Kidney tubule cell (primary cell): ENCODE measurements at places on chromosomes 5 and 9.

DNA sequence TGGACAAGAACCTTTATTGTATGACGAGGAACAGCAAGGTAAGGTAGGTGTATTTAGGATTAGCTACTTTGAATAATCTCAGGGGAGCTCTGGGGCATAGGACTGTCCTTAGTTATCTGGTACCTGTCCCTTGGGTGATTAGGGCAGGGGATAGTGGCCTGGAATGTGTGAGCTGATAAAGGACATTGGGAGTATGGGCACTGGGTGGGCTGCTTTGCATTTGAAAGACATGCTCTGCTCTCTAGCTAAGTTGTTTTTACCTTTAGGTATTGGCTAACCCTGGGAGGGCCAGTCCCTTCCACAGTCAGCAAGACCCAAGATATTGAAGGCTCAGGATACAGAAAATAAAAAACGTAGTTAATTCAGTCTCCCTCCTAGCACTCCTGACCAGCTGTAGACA is 282.8 kb upstream of the C9orf72 start:
- no peak for DNase-seq

DNA sequence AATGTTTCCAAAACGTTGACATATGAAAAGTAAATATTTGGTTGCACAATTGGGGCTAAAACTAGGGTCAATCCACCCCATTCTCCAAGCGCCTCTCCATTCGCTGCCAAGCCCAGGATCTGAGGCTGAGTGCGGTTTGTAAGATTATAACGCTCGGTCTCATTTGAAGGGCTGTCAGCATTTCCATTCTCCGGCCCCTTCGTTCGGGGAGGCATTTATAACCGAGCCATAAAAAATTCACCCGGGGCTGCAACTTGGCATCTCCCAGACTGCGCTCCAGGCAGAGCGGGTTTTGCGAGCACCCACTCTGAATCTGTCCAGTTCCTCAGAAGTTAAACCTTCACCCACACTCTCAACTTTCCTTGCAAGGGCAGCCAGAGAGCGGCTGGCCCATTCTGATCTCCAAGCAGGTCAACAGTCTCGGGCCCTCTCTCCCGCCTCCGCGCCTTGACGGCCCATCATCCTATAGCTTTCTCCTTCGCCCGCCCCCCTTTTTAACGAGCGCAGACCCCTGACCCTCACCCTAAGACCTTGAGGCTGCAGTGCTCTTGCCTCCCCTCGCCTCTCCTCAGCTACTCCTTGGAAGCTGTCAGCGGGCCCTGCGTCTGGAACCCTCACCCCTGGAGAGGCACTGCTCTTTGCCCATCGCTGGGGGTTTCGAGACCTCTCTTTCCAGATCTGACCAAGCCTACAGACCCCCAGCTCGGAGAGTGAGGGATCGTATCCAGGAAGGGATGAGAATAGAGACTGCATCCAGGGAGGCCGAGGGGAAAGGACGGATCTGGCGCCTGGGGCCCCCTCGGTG is 1.1 kb downstream of the SLIT3 start:
- DNase-seq, result no peak

GRCh38 chr9:114694719-114695269 is 12.8 kb upstream of the TEX48 start:
- no peak for DNase-seq

DNA sequence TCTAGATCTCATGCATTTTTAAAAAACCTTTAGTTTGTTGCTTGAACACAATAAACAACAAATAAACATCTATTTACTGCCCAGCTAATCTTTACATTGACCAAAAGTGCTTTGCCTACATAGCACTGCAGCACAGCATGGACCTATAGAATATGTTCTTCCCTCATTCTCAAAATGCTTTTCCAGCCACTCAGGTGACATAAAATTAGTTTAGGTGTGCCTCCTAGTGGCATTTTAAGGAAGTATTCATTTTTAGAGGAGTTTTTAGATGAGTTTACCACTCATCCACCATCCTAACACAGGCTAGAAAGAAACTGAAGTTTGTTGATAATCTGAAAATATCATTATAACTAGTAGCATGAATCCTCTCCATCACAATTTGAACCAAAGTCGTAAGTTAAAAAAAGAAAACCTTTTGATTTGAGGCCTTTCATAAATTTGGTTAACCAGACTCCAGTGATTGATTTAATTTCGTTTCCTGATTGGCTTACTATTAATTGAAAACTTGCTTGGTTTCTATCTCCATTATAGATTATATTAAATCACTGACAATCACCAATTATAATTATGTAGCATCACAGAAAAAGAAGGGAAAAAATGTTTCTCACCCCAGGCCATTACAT is 12.6 kb downstream of the PLGRKT start:
- peak; percentile 50 for DNase-seq

DNA sequence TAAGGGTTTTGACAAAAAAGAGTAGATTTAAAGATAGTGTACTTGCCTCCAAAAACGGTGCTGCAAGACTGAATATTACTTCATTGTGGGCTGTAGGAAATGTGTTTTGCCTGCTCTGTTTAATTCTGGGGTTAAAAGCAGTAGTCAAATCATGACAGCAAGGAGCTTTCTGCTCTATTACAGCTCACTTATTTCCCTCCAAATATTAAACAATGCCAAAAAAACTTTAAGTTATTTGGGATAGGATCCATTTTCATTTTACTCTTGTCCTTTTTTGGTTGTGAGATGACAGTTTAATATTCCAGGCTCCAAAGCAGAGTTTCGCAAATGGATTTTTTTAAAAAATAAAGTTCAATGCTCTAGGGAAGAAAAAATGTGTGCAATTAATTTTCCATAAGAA is 340.4 kb upstream of the RGMB start:
- DNase-seq, result no peak

GRCh38 chr5:91179018-91179417 is 204.1 kb downstream of the ARRDC3 start:
- DNase-seq, result no peak

GRCh38 chr5:152282331-152282730 is 122.7 kb downstream of the NMUR2 start:
- DNase-seq, result no peak

- DNase-seq, result peak; percentile 99
Observed at GRCh38 chr9:116387934-116388698, 234.5 kb downstream of the PAPPA start.

GRCh38 chr5:343461-344401 is 22.2 kb downstream of the AHRR start:
- DNase-seq, result peak; percentile 46

- peak; percentile 68 for DNase-seq
Observed at GRCh38 chr5:42811591-42812446, at the start of gene SELENOP. TSS of gene SELENOP (minus strand) at chr5:42811892. CDS start at chr5:42808353, 3,539 bp downstream.

DNA sequence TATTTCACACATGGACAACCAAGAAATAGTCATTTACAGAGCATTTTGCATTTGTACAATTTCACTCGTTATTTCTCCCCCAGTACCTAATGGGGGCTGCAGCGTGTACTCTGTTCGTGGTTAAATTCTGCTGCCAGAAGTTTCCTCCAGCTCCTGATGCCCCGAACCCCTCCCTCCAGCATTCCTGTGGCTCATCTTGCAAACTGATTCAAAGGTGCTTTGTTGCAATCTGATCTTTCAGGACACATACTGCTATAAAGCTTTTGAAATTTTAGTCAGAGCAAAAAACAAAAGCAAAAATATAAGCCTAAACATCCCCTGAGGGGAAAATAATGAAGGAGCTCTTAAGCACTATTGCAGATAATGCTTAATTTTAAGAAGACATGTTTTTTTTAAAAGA is 27.7 kb downstream of the UBLCP1 start:
- no peak for DNase-seq

- no peak for DNase-seq
Observed at GRCh38 chr9:99025616-99026270, 79.2 kb upstream of the TGFBR1 start.

GRCh38 chr5:137199966-137200365 is 299.2 kb downstream of the SPOCK1 start:
- peak; percentile 50 for DNase-seq

- no peak for DNase-seq
Observed at GRCh38 chr5:7902201-7902600, 33.3 kb downstream of the MTRR start.

DNA sequence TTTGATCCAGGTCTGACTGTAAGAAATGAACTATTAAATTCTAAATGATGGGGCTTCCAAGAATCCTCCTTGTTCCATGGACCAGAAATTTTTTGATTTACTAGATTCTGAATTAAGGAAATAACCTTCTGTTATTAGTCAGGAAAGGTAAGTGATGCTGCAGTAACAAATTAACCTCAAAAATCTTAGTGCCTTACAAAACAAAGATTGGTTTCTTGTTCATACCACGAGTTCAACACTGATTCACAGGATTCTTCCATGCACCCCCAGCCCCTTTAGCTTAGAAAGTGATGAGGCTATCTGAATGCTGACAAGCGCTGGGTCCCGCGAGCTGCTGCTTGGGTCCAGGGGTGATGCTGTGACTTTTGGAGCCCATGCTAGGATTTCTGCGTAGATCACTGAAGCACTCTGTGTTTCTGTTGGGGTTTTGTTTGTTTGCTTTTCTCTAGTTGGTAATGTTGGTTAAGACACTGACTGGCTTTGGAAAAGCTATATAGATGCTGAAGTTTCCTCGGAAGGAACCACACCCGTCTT is 52.3 kb downstream of the COL15A1 start:
- DNase-seq, result no peak

- DNase-seq, result no peak
Observed at GRCh38 chr9:34373749-34374148, 2.9 kb downstream of the MYORG start.

GRCh38 chr5:98940581-98940980 is 11.8 kb upstream of the CHD1 start:
- peak; percentile 17 for DNase-seq

DNA sequence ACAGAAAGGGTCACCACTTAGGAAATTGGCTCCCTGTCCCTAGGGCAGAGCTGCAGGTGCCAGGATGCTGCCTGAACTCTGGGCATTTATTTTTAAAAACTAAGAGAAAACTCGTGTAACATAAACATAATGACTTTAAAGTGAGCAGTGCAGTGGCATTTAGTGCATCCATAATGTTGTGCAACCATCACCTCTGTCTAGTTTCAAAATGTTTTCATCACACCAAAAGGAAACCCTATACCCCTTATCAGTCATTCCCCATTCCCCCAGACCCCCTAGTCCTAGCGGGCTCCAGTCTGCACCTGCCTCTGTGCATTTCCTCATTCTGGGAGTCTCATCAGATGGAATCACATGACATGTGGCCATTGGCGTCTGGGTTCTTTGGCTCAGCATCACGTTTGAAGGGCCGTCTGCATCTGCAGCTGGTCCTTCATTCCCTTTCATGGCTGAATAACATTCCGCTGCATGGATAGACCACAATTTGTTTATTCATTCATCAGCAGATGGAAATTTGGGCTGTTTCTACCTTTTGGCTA is 55.8 kb downstream of the NSG2 start:
- DNase-seq, result no peak

DNA sequence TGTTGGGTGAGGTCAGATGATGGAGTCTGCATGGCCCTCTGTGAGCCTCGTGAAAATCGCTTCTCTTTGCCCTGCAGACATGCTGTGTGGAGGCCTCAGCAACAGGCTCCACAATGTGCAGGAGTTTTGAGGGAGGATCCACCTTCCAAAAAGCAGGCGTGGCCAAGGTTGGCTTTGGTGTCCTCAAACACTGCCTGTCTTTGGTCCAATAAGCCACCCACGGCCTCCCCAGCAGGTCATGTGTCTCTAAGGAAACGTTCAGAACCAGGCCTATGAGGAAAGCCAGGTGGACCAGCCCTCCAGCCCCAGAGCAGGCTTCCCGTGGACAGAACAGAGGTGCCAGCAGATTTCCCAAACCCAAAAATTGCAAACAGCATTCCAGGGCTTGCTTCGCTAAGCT is 340.7 kb upstream of the IRX2 start:
- DNase-seq, result no peak
